ENCODE measurements at places on chromosomes 4 and X.
A peak's percentile ranks its signal among the peaks of the same experiment; 100 is the strongest.

DNA sequence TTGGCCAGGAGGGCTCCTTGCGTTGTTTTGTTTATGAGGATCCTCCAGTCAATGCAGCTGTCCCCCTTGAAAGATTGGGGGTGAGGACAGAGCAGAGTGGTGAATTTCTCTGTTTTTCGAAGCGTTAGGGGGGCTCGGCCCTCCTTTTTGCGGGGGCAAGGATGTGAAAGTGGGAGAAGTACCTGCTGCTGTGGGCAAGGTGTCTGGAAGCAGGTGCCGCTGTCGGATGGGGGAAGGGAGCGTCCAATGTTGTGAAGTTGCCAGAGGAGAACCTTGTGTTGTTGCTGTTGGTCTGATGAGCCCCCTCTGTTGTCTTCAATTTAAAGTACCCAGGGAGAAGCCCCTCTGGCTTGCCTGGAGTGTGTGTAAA lies 613 bp downstream of the GLRB start:
- no peak for DNase-seq

DNA sequence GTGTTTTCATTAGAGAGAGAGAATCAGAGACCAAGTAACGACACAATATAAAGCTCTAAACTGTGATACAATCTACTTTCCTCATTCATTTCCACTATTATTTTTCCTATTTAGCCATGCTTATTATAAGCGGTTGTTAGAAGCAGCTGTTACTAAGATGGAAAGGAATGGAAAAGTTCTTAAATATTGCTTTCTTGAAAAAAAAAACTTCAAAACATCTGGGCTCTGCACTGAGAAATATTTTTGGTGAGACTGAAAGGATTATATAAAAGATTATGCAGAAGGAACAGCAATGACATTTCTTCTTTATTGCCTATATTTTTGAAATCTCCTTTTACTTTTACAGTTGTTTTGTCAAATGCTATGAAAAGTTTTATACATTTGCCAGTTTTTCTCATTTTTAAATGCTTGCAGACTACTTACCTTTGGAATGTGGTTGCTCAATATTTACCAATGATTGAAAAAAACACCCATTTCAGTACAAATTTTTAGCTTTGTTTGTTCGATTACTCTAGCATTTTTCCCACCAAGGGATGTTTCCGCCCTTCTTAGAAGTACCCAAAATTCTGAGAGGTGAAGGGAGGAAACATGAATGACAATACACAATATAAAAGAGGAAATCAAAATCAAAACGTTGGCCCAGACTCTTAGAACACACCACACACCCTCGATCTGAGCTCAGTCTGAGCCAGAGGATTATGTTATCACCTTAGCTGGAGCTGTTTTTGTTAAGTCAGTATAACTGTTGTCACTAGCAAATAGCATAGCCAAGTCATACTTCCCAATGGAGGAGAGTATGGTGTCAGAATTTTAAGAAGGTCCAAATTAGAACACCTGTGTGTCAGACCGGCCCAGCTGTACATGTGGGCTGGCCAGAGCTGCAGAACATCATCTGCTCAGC lies 18.4 kb downstream of the DKK2 start:
- no peak for DNase-seq

GRCh38 chr4:127782025-127782274 lies 172 bp upstream of the HSPA4L start:
- peak; percentile 85 for DNase-seq

DNA sequence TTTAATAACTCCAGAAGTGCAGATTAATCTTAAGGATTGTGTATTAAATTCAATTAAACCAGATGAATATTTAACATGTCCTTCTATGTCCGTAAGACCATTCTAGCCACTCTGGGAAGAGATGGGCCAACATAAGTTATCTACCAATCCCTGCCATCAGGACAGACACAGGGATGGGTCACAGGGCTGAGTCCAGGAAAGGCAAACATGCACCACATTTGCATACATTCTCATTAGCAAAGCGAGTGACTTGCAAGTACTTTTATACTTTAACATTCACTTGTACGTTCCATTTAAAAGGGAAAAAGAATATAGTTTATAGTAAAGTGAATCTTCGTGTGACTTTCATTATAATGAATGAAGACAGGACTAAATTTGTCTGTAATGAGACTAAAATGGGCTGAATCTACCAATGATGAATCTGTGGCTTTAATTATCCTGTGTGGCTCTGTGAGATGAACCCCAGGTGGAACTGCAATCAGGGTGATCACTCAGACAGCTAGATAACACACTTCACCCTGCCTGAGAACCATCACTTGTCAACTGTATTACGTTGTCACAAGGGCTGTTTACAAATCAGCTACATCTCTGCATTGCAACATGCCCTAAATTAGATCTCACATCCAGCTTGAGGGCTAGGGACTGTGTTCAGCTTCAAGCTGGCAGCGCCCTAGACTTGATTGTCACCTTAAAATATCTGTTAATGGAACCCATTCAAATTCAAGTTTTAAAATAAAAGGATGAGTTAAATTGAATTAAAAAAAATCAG lies 77.2 kb downstream of the SH3KBP1 start:
- DNase-seq = no peak

DNA sequence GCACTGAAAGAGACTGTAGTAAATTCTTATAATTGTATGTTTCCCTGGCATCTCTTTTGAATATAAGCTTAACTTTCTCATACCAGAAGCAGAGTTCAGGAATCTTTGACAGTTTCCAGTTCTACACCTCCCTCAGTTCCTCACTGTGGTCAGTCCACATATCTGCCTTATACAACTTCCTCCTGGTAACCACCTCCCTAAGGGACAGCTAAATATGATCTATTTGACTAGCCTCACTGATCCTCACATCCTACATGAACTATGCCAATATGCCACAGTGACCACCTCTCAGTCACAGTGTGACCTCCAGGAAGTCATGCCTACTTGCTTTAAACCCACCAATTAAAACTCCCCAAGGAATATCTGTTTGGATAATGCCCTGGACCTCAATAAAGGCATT lies 51.6 kb upstream of the HDAC8 start:
- DNase-seq = no peak

- no peak for DNase-seq
Observed at GRCh38 chr4:52032005-52032404, 6.1 kb downstream of the SGCB start.

- no peak for DNase-seq
Observed at GRCh38 chr4:115361781-115362180, 248.4 kb upstream of the NDST4 start.

- peak; percentile 84 for DNase-seq
Observed at GRCh38 chrX:17706676-17707075, 30.6 kb upstream of the SCML1 start.

DNA sequence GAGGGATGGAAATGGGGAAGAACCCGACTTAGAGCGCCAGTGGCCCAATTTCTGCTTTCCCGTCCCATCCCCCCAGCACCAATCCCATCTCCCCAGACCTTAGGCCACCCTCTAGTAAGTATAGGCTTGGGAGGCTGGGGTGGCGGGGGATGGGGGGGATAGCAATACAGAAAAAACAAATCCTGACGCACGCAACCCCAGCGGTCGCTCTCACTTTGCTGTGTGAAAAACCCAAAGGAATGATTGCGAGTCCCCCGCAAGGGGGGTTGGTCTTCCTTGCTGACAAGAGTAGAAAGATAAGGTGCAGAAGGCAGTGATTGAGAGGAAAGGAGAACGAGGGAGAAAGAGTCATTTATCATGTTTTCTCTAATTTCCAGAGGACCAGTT lies 863 bp downstream of the CPE start:
- DNase-seq = peak; percentile 35

- DNase-seq = no peak
Observed at GRCh38 chr4:83831588-83831987, 295.7 kb downstream of the GPAT3 start.

DNA sequence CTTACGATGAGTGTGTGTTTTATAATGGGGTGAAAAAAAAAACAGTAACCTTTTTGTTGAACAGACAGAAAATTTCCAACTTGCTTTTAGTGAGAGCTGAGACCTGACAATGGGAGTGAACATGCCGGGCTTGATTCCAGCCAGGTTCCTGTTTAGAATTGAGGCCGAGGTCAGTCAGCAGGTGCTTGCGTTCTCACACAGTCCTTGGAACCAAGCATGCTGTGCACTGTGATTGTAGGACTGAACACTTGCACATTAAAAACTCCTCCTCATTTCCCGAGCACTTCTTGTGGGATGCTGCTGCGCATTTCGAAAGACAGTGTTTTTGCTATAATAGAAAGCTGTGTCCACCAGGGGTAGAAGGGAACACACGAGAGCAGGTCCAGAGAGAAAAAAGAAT lies 51.8 kb downstream of the TMEM131L start:
- DNase-seq = no peak

- peak; percentile 46 for DNase-seq
Observed at GRCh38 chrX:119398974-119399771, at the start of gene SLC25A43. Gene SLC25A43 (plus strand): TSS chrX:119399336. CDS start chrX:119399404, 68 bp downstream.

DNA sequence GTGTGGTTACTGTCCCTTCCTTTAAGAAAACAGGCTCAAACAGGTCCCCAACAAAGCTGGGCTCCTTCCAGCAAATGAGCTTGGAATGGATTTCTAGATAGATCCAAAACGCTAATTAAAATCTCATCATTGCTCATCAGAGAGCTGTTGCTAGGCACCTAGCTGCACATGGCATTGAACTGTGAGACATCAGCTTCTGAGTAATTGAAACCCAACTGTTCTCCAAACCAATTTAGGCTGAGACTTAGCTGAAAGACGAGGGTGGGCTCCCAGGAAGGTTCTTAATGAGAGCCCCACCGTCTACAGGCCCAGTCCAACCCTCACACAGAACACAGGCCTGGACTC lies 59.1 kb downstream of the FAM184B start:
- no peak for DNase-seq

DNA sequence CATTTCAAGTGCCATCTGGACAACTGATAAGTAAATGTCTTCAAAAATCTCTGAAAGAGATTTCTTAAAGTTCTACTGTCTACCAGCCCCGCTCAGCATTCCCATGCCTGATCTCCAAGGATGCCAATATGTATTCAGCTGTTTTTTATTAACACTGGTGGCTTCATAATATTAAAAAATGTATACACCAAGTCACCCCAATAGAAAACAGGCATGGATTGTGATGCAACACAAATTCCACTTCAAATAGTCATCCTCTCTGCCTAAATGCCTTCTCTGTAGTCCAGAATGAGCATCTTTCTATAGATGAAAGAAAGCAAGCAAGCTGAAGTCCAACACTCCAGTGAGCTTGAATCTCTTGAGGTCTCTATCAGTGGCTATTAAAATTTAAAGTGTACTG lies 152.2 kb upstream of the PPARGC1A start:
- DNase-seq = peak; percentile 97

GRCh38 chr4:183591301-183591700 lies 67.7 kb downstream of the RWDD4 start:
- DNase-seq = no peak

DNA sequence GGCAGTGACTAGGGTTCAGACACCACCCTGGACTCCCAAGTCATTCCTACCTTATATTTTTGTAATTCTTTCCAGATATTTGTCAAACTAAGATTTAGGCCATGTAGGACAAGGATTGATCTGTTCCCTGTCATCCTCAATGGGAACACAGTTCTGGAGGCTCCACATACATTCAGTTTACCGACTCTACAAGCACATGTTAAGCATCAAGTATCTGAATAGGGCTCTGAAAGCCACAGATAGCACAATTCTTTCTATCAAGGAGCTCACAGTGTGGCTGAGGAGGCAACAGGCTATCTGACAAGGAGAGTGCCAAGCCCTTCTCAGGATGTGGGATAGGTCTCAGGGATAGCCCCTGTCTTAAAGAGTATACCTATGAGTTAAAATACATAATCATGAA lies 37.0 kb upstream of the CXCL8 start:
- no peak for DNase-seq

DNA sequence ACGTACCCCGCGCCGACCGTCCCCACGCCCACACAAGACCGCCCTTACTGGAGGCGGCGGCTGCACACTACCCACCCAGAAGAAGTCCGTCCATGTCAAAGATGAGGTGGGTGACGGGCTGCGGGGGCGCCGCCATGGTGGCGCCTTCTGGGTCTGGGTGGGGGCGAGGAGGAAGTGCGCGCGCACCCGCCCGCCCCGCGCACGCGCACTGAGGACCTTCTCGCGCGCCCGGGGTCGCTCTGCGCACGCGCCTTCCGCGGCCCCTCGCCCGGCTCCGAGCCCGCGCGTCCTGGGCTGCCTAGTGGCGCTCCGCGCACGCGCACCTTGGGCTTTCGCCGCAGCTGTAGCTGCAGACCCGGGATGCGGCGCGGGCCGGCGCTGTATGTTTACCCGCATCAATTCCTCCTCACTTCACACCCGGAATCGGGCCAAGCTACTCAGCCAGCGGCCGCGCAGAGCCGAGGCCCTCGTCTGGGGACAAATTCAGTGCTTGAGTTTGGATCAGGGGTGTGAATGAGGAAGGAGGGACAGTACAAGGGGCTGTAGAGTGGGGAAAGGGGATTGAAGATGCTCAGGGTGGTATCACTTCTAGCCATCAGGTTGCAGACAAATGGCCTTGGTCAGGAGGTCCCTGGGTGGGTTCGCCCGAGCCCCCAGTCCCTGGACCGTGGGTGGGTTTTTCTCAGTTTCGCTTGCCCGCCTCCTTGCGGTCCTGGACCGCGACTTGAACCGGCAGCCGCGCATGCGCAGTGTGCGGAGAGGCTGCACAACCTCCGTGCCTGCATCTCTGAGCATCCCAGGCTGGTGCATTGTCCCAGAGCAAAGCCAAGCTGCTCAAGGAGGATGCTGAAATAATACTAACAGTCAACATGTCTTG lies at the start of gene PUDP:
Gene PUDP, minus strand, starts transcription at position 176 of the 877 bp plus-strand sequence. Its CDS starts 40 bp downstream, at position 136.
- peak; percentile 82 for DNase-seq

DNA sequence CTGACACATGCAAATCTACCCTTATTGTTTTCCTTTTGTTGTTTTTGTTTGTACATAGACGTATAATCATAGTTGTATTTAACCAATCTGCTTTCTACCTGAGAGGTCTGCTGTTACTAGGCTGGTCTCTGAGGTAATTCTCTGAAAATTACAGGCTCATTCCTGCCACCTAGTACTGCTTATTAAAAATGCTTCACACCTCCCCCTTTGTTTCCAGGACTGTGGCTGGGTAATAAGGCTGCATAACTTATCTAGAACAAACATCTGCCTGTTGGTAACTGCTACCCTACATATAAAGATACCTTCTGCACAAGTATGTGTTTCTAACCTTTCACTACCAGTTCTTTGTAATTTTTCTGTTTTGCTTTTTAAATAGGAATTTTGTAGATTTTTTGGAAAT lies 34.2 kb downstream of the COX7B2 start:
- no peak for DNase-seq

GRCh38 chr4:100431416-100431815 lies 86.4 kb downstream of the EMCN start:
- no peak for DNase-seq

DNA sequence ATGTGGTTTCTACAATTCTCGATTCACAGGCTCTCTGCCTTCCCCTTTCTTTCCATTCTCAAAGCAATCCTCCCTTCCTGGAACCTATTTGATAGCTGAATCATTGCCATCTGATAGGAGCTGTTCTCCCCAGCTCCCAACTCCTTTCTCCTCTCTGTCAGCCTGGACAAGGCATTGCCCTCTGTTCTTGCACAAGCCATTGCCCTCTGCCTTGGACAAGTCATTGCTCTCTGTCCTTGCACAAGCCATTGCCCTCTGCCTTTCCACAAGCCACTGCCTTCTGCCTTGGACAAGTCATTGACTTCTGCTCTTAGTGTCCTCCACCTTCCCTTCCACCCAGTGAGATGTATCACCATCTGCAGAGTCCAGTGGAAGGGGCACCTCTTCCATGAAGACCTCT lies 256.1 kb upstream of the STS start:
- no peak for DNase-seq

GRCh38 chrX:30875957-30876356 lies 13.1 kb downstream of the TAB3 start:
- DNase-seq = peak; percentile 71

- DNase-seq = no peak
Observed at GRCh38 chr4:82217986-82218715, 155.6 kb downstream of the HNRNPD start.

GRCh38 chr4:22672944-22673343 lies 19.8 kb upstream of the GBA3 start:
- no peak for DNase-seq
